ENCODE measurements at places on chromosomes 4 and X.

- DNase-seq = no peak
Observed at GRCh38 chr4:32031026-32031425, 1310.9 kb downstream of the PCDH7 start.

DNA sequence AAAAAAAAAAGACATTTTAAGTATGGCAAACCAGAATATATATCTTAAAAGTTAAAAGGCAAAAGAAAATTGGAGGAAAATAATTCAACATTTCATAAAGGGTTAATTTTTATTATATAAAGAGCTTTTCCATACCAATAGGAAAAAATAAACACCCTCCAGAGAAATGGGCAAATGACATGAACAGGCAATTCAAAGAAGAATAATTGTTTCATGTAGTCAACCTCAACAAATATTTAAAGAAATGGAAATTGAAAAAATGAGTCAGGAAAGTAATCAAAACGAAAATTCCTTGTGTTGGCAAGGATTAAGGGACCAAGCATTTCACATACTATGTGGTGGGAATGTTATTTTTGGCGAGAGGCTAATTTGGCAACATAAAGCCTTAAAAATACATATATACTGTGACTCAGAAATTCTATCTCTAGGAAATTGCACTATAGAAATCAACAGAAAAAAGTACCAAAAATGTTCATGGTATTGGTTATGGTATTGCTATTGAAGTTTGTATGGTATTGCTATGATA lies 87.6 kb downstream of the HAUS3 start:
- DNase-seq = no peak

DNA sequence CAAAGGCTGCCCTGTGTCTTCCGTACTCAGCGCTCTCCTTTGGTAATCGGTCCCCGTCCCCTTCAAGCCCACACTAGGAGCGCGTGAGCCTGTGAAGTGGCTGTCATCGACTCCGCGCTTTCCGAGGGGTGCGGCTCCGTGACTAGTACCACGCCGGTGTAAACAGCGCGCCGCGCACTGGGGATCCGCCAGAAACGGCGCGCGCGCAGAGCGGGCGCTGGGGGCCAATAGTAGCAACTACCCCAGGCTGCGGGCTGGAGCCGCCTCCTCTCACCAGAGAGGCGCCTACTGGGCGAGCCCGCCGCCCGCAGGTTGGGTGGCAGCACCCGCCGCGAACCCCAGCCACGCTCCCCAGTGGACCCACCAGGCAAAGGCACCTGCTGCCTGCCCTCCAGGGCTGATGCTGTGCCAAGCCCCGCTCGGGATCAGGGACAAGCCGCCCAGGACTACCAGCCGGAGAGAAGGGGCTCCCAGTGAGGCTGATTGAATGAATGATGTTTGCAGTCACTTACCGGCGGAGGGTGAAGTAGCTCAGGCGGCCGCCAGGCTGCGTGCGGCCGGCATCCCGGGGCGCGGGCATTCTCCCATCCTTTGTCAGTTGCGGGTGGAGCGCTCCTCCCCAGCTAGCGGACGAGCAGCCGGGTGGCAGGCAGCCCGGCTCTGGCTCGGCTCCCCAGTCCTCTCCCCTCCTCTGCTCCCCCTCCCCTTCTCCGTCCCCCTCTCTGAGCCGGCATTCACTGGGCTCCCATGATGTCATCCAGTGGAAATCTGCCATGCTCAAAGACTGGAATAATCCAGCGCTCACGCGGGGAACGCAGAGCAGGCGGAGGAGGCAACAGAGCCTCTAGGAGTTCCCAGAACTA lies 370.3 kb upstream of the SMIM31 start:
- no peak for DNase-seq

- no peak for DNase-seq
Observed at GRCh38 chr4:146176891-146177290, 1.4 kb downstream of the LSM6 start.

DNA sequence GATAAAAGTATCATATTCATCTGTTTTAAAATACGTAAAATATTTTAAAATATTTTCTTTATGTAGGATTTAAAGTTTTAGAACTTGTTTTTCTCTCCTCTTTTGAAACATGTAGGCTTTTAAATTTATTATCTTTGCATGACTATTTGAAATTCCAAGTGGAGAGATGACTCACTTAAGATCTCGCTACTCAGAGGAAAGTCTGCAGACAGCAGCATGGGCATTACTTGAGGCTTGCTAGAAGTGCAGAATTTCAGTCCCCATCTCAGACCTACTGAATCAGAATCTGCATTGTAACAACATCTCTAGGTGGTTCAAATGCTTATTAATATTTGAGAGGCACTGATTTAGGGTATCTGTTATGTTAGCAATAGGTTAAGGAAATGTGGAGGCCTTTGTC lies 225.7 kb upstream of the ARX start:
- no peak for DNase-seq

DNA sequence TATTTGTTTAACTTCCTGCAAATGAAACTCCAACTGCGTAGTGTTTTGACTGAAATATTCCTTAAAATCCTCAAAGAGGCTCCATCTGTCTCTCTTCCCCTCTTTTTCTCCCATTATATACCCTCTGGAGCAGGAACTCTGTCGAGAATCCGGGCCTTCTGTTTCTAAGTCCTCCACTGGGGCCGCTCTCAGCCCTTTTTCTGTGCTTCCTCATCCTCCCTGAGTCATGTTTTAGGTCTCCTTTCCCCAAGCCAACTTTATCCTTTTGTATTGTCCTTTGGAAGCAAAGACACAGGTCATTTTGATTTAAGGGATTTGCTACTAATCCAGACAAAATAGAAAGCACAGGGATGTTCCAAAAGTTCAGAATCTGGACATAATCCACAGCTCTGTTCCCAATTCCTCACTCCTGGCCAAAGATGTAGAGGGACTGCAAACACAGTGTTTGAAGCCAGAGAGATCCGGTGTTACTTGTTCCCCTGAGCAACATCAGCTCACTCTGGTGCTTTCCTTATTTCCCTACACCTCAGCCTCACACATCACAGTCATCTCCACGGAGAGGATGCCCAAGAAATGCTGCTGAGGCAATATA lies 131.0 kb upstream of the KLF3 start:
- no peak for DNase-seq

- no peak for DNase-seq
Observed at GRCh38 chr4:123588631-123589241, 192.1 kb downstream of the SPRY1 start.

GRCh38 chr4:132395561-132395960 lies 753.5 kb upstream of the PCDH10 start:
- no peak for DNase-seq

- no peak for DNase-seq
Observed at GRCh38 chr4:167966143-167966542, 126.2 kb upstream of the ANXA10 start.

DNA sequence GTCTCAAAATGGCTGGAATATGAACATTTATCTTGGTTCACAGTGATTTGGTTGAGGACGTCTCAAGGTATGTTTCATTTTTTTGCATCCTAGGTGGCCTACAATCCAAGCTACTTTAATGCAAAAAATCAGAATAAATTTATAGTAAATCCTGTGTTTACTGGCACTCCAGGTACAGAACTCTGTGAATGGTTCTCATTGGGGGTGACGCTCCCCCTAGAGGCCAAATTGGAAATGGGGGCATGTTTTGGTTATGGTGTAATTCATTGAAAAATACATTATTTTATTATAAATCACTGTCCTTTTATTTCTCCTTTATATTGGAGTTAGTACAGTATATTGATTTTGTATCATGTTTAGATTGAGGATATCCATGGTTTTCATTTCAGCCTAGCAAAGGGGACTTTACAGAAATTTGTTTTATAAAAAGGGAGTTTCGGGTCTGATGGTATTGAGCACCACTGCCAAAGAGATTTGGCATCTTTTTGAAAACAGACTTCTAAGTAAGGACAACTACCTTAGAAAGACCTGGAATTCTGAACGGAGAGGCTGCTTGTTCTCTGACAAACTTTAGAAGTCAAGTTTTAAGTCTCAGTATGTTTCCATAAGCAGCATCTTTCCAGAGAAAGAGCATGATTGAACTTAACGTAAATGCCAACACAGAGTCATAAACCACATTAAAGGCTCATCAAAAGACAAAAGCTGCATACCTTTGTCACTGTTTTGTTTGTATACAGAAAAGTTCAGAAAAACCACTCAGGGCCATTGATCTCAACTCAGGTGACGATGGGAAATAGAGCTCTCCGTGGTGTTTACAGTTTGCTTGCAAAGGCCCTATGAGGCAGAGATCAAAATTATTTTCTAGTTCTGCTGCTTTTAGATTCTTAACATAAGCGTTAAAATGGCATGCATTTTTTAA lies 19.4 kb downstream of the MTM1 start:
- DNase-seq = no peak

DNA sequence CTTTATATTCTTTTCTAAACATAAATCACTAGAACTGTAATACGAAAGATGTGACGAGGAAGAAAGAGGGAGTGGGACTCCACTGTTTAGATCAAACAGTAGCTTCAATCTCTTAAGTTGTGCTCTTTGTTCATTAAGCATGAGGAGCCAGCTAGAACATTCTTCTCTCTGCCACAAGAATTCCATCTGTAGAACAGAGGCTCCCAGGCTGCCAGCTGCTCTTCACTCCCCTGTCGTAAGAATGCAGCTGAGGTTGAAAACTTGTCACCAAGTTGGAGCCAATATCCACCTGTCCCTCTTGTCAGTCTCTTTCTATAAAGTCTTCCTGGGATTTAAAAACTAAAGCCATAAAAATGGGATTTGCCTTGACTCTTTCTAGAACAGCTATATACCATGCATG lies 65.0 kb upstream of the SEC24B start:
- no peak for DNase-seq

DNA sequence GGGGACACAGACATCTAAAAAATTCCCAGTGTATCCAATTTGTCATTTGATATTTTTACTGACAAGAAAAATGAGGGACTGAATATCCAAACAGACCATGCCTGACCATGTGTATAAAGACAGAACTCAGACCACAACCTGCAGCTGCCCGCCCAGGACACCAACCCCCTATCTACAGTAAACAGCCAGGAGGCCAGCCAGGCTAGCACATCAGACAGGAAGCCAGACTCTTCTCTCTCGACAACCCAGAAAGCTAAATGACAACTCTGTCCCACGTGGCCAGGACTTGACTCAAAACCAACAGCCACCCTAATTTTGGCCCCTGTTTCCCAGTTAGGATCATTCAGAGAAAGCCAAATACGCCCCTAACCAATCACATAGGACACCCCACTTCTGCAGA lies 15.1 kb downstream of the AFAP1 start:
- no peak for DNase-seq

Data from stimulated activated CD8-positive, alpha-beta memory T cell treated with anti-CD3 and anti-CD28 coated beads, Interleukin-7, amount 100 ng/mL, for 24 hours (primary cell).